ENCODE measurements at places on chromosomes 4 and X. TPM values are rescaled to one million over a fixed set of nuclear protein-coding genes. Genes with fewer than 3 reads are reported as not detected.

Gene ARSJ
- total RNA-seq: 0.34 TPM

Gene PRSS12
- 0.24 TPM for total RNA-seq

Gene SORCS2
- total RNA-seq: 0.38 TPM

Gene GRPEL1
- total RNA-seq: 66.1 TPM

Gene OTUD6A
- total RNA-seq: not detected

Gene TIMM17B
- 72.3 TPM for total RNA-seq

Gene P2RY8
- total RNA-seq: 4.1 TPM

Gene TMEM47
- total RNA-seq: 17.3 TPM

Gene NRK
- 0.08 TPM for total RNA-seq

GRCh38 chr4:78928835-78929234 is 10.4 kb downstream of the PAQR3 start:
- DNase-seq: no peak

- no peak for DNase-seq
These were observed 29.3 kb upstream of the LRAT start for GRCh38 chr4:154714339-154715040.

- no peak for DNase-seq
These were observed 117.9 kb upstream of the DCAF8L1 start for GRCh38 chrX:28099166-28099565.

- no peak for DNase-seq
These were observed 242.7 kb downstream of the MID1IP1 start for GRCh38 chrX:39043838-39044550.

- DNase-seq: no peak
These were observed 73.1 kb downstream of the MAPK10 start for GRCh38 chr4:86286726-86287125.

GRCh38 chr4:121977251-121978171 is 25.7 kb upstream of the TRPC3 start:
- DNase-seq: no peak

- no peak for DNase-seq
These were observed 256.1 kb upstream of the ADGRL3 start for GRCh38 chr4:60944060-60944459.
